NCI-H460 (cell line): ENCODE measurements at places on chromosomes 12 and 14. TPM values are rescaled to one million over a fixed set of nuclear protein-coding genes. Genes with fewer than 3 reads are reported as not detected.
A peak's percentile ranks its signal among the peaks of the same experiment; 100 is the strongest.

The RNASE2 gene
- total RNA-seq, result not detected in 2 replicates

The NPC2 gene
- 59.3 and 74.8 TPM in 2 replicates for total RNA-seq

The MYH6 gene
- not detected in 2 replicates for total RNA-seq

The LRRIQ1 gene
- total RNA-seq, result 0.72 and 2.5 TPM in 2 replicates

The MDGA2 gene
- 0.40 and 0.42 TPM in 2 replicates for total RNA-seq

The CINP gene
- 96.7 and 101 TPM in 2 replicates for total RNA-seq

The GPR84 gene
- total RNA-seq, result not detected in 2 replicates

The CCDC92 gene
- 6.3 and 10.2 TPM in 2 replicates for total RNA-seq

GRCh38 chr12:45473636-45474035 is 255.9 kb upstream of the ARID2 start:
- DNase-seq, result no peak

DNA sequence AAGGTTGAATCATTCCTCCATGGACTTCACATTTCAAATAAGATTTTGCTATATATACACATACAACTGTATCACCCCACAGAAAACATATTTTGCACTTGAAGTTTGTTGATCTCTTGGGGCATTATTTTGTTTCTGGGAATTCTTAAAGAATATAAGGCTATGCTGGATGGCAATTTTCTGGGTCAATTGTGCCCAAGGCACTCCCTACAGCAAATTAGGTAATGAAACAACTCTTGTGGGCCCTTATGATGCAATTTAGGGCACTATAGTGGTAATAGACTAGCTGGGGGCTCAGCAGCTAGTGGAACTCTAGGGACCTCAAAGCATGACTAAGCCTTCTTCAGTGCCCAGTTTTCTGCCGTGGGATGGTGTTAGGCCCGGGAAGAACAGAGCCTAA is 444.4 kb downstream of the NRXN3 start:
- no peak for DNase-seq

GRCh38 chr14:21084998-21085853 is 13.2 kb downstream of the ZNF219 start:
- no peak for DNase-seq

DNA sequence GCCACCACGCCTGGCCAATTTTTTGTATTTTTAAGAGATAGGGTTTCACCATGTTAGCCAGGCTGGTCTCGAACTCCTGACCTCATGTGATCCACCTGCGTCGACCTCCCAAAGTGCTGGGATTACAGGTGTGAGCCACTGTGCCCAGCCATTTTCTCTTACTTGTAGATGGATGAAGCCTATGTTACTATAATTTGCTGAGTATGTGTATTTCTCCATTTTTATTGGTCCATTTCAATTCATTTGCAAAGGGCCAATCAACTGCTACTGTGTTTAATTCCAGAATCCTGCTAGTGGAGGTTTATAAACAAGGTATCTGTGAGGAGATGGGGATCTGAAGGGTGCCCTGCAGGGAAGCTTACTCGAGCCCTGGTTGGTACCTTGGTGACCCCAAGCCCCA is 101.7 kb upstream of the MAX start:
- DNase-seq, result no peak

DNA sequence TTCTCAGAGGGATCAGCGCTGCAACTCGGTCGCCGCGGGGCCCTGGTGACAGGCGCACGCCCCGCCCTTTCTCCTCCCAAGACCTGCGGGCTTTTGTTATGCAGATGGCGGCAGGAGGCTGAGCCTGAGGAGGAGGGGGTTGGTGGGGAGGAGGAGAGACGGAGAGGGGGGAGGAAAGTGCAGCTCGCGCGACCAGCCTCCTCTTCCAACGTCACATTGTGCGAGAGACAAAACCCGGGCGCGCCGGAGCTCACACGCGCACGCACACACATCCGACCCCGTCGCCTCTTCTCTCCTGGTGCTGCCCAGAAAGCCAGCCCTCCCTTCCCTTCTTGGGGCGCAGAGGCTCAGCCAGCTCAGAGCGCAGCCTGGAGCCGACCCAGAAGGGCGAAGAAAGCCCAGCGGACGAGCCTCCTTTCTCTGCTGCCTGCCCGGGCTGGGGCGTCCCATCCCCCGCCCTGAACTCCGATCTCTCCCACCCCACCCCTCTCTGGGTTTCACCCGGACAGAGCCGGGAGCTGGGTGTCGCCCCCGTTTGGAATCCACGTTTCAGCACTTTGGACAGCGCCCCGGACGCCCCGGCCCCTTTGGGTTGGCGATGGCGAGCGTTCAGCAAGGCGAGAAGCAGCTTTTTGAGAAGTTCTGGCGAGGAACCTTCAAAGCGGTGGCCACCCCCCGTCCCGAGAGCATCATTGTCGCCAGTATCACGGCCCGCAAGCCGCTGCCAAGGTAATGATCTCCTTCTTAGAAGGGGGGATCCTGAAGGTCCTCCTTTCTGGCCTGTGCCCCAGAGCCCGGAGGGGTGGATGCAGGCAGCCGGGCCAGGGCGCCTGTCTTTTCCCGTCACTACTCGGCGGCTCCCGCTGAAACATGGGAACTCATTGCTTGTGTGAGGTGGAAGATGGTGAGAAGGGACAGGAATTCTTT is at the start of gene SRRM4:
Gene SRRM4, plus strand, starts transcription at position 257 of the 927 bp plus-strand sequence. Its CDS starts 342 bp downstream, at position 599.
- no peak for DNase-seq

- no peak for DNase-seq
These were observed 2.9 kb upstream of the ATP2A2 start for GRCh38 chr12:110278255-110278536.

DNA sequence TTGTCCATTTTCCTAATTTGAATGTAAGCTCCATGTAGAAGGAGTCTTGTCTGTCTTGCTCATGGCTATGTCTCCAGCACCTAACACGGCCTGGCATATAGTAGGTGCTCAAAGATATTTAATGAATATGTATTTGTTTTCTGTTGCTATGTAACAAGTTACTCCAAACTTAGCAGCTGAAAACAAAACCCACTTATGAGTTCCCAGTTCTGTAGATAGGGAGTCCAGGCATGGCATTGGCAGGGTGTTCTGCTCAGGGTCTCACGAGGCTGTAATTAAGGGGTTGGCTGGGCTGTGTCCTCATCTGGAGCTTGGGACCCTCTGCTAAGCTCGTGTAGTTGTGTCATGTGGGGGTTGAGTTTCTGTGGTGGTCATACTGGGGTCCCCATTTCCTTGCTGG is 106.0 kb downstream of the AACS start:
- DNase-seq, result no peak

GRCh38 chr12:92145481-92145730 is 240 bp downstream of the BTG1 start:
- no peak for DNase-seq

- no peak for DNase-seq
These were observed 172.8 kb upstream of the PLEKHG7 start for GRCh38 chr12:92529944-92530343.

DNA sequence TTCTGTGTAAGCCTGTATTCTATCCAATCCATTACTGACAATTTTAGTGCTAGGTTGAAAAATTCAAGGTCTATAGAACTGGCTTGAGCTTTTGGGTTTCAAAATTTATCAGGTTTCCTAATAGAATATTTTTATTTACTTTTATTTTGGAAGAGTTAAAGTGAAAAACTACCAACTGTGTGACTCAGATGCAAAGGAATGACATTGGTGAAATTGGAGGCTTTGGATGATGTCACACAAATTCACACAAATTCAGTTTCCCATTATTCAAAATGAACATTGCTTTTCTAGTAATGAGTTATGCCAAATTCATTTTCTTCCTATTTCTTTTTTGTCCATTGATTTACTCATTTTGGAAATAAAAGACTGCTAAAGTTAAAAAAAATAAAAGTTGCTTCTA is 186.9 kb downstream of the ALX1 start:
- DNase-seq, result no peak

DNA sequence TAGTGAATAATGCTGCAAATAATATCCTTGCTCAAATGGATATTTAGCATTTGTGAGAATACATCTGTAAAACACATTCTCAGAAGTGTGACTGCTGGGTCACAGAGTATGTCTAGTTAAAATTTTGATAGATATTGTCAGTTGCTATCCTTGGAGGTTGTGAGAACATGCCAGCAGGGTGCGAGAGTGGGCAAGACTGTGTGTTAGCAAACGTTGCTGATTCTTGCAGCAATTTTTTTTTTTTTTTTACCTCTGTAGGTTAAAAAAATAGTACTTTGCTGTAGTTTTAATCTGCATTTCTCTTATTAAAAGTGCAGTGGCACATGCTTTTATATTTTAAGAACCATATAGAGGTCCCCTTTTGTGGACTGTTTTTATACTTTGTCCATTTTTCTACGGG is 4.5 kb upstream of the NYNRIN start:
- DNase-seq, result no peak

DNA sequence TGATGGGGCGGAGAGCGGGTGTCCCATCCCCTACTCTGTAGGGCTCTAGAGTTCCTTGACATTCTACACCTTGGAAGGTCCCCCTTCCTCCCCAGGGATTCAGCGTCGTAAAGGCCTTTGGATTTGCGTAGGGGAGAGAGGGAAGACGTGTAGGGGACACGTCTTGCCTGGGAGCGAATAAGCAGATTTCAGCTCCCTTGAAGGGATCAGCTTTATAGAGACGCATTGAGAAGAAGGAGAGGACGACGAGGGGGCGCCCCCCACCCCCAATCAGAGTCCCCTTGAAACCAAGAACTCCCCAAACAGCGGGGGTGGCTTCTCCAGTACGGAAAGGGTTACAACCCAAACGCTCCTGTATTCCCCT is 324 bp downstream of the CALCOCO1 start:
- no peak for DNase-seq

- DNase-seq, result no peak
These were observed 68.4 kb upstream of the ASPG start for GRCh38 chr14:104016873-104017650.

- no peak for DNase-seq
These were observed 3.4 kb downstream of the ARG2 start for GRCh38 chr14:67623114-67623513.

DNA sequence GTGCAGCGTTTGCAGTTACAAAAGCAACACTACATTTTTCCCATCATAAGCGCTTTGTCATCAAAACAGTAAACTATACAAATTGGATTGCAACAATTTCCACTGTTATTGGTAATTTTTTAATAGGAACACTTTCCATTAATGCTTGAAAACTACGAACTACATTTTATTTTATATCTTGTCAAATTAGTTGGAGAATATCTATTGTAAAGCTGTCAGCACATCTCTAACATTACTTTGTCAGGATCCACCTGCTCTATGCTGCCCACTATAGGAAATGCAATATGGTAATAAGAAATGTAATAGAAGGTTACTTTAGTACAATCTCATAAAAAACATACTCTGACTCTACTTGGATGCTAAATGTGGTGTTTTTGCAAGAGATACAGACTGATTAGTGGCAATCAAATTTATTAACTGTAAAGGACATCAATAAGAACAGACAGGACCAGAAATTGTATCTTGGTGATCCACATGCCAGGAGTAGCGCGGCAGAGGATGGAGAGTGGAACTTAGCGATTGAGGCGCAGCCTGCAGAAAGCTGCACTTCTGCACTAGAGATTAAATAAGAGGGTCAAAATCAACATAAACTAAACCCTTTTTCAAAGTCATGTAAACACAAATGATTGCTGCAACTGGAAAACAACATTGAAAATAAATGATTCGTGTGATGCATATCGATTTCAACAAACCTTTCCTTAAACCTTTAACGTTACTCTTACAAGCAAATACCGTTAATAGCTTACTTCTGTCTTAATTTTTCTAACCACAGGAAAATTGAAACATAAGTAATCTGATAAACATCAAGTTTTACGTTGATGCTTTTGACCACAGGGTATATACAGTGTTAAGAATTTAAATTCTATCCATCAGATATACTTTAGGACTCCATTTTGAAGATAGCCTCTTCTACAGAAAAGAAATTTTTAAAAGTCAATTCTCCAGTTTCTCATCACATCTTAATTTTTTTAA is 3.6 kb upstream of the ARID2 start:
- peak; percentile 59 for DNase-seq

GRCh38 chr14:54610051-54610977 is 43.4 kb downstream of the SAMD4A start:
- no peak for DNase-seq

GRCh38 chr12:42603246-42603990 is 13.9 kb upstream of the PRICKLE1 start:
- no peak for DNase-seq

DNA sequence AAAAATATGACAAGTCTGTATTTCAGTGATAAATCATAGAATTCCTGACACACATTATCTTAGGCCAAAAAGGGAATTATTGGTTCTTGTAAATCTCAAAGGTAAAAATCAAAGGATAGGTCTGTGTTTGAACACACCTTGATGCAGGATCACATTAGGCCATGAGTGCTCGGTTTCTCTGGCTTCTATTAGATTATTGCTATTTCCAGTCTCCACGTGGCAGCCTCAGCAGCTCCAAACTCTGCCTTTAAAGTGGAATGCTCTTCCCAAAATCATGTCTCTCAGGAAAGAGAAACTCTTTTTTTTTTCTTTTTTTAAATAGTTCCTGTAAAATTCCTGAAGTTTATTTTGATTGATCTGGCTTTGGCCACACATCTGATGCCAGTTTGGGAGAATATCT is 105.6 kb upstream of the FRMD6 start:
- no peak for DNase-seq

GRCh38 chr12:123599721-123600120 is 2.2 kb upstream of the DDX55 start:
- no peak for DNase-seq

DNA sequence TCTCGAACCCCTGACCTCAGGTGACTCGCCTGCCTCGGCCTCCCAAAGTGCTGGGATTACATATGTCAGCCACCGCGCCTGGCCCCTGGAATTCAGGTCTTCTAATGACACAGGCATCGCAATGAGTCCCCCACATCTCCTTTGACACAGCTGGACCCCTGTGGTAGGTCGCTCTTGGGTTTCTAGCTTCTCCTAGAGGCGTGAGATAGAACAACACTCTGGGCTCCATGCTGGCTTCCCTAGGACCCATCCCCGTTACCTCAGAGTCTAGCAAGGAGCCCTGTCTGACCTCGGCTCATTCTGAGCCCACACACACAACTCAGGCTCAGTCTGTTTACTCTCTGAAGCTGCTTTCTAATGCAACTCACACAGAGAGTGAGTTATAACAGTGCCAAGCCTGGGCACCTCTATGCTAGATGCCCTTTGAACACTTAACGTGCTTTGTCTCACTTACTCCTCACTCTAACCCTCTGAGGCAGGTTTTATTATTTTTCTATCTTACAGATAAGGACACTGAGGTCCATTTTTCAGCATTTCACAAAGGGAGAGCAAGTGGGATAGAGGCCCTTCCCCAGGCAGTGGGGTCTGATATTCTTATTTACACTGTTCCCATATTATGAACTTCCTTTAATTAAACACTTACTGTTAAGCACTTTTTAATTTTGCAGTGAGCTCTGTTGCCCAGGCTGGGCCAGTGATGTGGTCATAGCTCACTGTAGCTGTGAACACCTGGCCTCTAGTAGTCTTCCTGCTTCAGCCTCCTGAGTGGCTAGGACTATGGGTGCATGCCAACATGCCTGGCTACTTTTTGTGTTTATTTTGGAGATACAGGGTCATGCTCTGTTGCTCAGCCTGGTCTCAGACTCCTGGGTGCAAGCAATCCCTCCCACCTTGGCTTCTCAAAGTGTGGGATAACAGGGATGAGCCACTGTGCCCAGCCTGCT is 40.6 kb upstream of the RBM19 start:
- no peak for DNase-seq

- no peak for DNase-seq
These were observed 124.6 kb downstream of the ERC1 start for GRCh38 chr12:1115484-1116231.
